ENCODE measurements at places on chromosomes 5 and 9.

- DNase-seq = no peak
Observed at GRCh38 chr5:31711363-31711762, 72.4 kb downstream of the PDZD2 start.

- DNase-seq = no peak
Observed at GRCh38 chr5:136260656-136261055, 67.7 kb upstream of the SMIM32 start.

DNA sequence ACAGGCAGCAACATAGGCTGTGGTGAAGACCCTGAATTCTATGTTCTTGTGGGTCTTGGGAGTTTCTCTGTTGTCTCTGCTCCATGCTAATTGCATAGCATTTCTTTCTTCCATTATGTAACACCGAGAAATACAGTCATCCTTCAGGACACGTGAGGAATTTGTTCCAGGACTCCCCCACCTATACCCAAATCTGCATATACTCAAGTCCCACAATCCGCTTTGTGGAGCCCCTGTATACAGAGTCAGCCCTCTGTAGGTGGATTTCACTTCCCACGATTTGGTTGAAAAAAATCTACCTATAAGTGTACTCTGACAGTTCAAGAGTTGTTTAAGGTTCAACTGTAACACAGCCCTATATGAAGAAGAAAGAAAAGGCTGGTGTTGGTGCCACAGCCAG is 22.1 kb downstream of the ANKRD33B start:
- no peak for DNase-seq

DNA sequence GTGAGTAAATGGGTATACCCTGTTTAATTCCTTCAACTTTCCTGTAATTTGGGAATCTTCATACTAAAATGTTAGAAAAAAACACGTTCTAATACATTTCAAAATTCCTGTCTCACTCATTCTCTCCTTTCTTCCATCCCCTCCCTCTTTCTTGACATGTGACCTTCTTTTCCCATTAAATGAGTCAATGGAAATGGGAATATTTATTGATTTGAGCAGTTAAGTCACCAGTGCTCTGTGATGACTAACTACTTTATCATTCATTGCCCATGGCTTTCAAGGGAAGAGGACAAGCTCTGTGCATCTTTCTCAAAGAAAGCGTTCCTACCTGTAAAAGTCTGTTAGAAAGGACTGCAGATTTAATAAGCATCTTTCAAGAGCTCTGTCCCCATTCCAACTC is 144.4 kb upstream of the MAP3K1 start:
- no peak for DNase-seq

GRCh38 chr9:89648247-89649000 is 43.6 kb downstream of the GADD45G start:
- DNase-seq = no peak

GRCh38 chr9:127384016-127384730 is 12.8 kb upstream of the SLC2A8 start:
- no peak for DNase-seq

GRCh38 chr9:93303258-93303771 is 119.4 kb downstream of the WNK2 start:
- peak; percentile 77 for DNase-seq

GRCh38 chr9:133773889-133774655 is 35.9 kb upstream of the SARDH start:
- no peak for DNase-seq

GRCh38 chr9:113886466-113886865 is 10.4 kb downstream of the ZNF618 start:
- DNase-seq = no peak

DNA sequence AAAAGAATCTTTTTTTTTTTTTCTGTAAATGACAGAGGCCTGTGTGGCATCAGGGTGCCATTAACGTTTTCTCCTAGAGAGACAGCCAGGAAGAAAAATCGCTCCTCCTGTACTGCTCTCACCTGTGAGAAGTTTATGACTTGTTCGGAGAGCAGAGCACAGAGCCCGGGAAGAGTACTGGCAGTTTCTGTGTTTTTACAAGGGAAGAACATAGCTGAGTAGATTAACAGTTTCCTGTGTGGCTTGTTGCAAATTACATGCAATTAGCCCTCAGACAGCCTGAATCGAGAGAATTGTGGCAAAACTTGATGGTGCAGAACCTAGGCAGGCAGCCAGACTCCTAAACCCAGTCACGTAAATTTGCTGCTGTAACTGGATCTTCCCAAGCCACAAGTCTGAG is 32.1 kb downstream of the PRKACG start:
- DNase-seq = no peak

DNA sequence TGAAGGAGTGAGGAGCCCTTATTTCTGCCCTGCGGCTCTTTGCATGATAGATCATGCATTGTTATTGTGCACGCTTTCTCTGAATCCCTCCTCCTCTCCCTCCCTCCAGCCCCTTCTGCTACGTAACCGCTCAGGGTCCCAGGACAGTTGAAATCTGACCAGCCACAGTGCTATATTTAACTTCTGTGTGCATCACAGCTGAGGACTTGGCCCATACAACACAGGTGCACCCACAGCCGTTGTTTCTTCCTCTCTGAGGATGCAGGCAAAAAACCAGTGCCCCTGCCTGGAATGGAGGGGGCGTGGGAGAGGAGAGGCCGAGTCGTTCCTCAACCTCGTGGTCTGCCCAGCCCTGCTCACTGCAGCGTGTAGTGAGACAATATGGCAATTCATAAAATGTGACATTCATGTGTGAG is 335.6 kb upstream of the CLINT1 start:
- no peak for DNase-seq

GRCh38 chr5:128195316-128195715 is 111.8 kb downstream of the SLC12A2 start:
- no peak for DNase-seq

- no peak for DNase-seq
Observed at GRCh38 chr5:143153332-143154119, 250.0 kb downstream of the NR3C1 start.

DNA sequence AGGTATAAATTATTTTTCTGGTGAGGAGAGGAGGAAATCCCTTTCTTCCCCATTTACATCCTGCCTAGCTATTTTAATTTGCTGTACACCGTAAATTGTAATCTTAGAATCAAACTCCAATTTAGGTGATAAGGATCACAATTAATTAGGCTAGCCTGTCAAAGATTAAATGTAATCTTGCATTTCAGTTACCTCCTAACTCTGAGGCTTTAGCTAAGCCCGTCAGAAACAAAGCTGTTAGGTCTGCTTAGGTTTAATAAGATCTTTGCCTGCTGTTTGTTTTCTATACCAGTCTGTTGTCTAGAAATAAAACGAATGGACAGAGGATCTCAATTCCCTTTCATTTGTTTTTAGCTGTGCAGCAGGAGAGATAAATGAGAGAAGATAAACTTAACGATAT is 51.5 kb downstream of the PIK3R1 start:
- no peak for DNase-seq

DNA sequence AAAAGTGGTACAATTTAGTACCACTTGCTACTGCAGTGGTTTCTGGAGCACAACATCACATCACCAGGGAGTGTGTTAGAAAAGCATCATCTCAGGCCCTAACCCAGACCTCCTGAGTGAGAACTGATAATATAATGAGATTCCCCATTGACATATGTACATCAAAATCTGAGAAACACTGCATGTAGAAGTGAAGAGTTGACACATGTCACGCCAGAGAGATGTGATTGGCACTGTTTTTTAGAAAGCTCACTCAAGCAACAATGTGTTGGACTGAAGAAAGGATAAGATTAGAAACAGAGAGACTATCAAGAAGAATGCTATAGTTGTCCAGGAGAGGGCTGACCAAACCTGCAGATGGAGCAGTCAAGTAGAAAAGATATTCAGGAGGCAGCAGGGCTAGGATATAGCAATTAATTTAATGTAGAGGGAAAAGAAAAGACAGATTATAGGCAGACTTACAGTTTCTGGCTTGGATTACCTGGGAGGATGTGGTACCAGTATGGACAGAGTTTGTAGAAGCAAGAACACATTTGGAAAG is 324.4 kb upstream of the ADAMTSL1 start:
- DNase-seq = no peak
